Airway epithelial cell (primary cell): ENCODE measurements at places on chromosomes 5 and 9. TPM values are rescaled to one million over a fixed set of nuclear protein-coding genes. Genes with fewer than 3 reads are reported as not detected.

PCDHB9 gene
- total RNA-seq = 0.07 TPM in 1 of 2 replicates, not detected in the other

FYB1 gene
- total RNA-seq = 0.99 and 3.6 TPM in 2 replicates

GABRA1 gene
- not detected in 2 replicates for total RNA-seq

CCL27 gene
- total RNA-seq = 0.28 TPM in 1 of 2 replicates, not detected in the other

OMD gene
- not detected in 2 replicates for total RNA-seq

TGFBI gene
- 499 and 586 TPM in 2 replicates for total RNA-seq

SLC34A3 gene
- total RNA-seq = 0.14 TPM in 1 of 2 replicates, not detected in the other

HRCT1 gene
- 1.1 TPM in 1 of 2 replicates, not detected in the other for total RNA-seq

HTR1A gene
- total RNA-seq = not detected in 2 replicates

ARL10 gene
- total RNA-seq = 3.2 and 5.5 TPM in 2 replicates

CYSRT1 gene
- 17.3 and 19.3 TPM in 2 replicates for total RNA-seq

SLC1A3 gene
- total RNA-seq = 2.7 and 12.1 TPM in 2 replicates

GLRA1 gene
- not detected in 2 replicates for total RNA-seq

NHP2 gene
- 383 and 414 TPM in 2 replicates for total RNA-seq

FUT7 gene
- total RNA-seq = not detected in 2 replicates

ADGRD2 gene
- total RNA-seq = not detected in 2 replicates

CDX1 gene
- not detected in 2 replicates for total RNA-seq

MRPL50 gene
- total RNA-seq = 13.5 and 14.2 TPM in 2 replicates

SPATA31D4 gene
- not detected in 2 replicates for total RNA-seq

ZNF367 gene
- 2.8 and 5.0 TPM in 2 replicates for total RNA-seq

PCDH12 gene
- total RNA-seq = 0.21 TPM in 1 of 2 replicates, not detected in the other

PLAC8L1 gene
- not detected in 2 replicates for total RNA-seq
